ENCODE measurements at places on chromosomes 1 and 21. TPM values are rescaled to one million over a fixed set of nuclear protein-coding genes. Genes with fewer than 3 reads are reported as not detected.

RGS1 gene
- polyA plus RNA-seq = not detected

MATN1 gene
- polyA plus RNA-seq = 0.03 TPM

SLC6A17 gene
- polyA plus RNA-seq = not detected

TMEM222 gene
- polyA plus RNA-seq = 29.6 TPM

- no peak for DNase-seq
Measured at GRCh38 chr1:1241588-1242219, 4.8 kb downstream of the C1QTNF12 start.

- DNase-seq = no peak
Measured at GRCh38 chr1:115224636-115225035, 113.4 kb downstream of the NGF start.

DNA sequence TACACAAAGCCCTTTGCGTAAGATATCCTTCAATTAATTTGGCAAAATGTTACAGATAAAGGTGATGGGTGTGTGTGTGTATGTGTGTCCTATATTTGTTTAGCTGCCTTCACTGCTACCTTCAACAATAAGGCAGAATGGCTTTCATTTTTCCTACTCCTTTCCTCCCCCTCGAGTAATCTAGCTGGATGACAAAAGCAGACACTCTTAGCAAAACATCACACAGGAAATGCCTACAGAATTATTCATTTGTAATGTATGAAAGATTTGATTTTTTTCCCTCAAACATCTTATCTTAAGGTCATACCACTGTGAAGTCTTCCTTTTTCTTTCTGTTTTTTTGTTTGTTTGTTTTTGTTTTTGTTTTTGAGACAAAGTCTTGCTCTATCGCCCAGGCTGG, 10.6 kb downstream of the PTPN22 start:
- no peak for DNase-seq

GRCh38 chr1:107689159-107689558, 275.8 kb downstream of the VAV3 start:
- DNase-seq = no peak

- DNase-seq = peak; percentile 74
Measured at GRCh38 chr1:154408174-154408777, 3.1 kb downstream of the IL6R start.

GRCh38 chr21:24045775-24046215, 1561.5 kb downstream of the MRPL39 start:
- no peak for DNase-seq

DNA sequence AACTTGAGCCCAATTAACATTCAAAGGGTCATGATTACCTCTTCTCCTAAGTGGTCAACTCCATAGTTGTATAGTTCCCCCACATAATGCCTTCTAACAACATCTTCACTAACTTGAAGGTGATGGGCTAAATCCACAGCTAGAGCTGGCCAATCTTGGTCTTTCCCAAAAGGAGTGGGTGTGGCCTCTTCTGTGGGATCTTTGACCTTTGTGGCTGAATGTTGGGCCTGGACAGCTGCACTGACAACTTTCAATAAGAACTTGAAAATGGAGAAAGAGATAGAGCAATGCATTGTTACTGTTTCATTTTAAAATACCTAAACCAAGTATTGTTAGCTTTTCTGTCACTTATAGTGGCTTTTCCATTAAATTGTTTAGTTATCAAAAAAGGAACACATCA, 59.2 kb downstream of the IARS2 start:
- DNase-seq = no peak

- DNase-seq = no peak
Measured at GRCh38 chr1:203215573-203215972, 13.9 kb downstream of the CHIT1 start.

DNA sequence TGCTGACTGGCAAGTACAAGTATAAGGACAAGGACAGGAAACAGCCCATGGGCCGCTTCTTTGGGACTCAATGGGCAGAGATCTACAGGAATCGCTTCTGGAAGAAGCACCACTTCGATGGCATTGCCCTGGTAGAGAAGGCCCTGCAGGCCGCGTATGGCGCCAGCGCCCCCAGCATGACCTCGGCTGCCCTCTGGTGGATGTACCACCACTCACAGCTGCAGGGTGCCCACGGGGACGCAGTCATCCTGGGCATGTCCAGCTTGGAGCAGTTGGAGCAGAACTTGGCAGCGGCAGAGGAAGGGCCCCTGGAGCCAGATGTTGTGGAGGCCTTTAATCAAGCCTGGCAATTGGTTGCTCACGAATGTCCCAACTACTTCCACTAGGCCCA, 32.0 kb downstream of the SLC16A1 start:
- DNase-seq = no peak

DNA sequence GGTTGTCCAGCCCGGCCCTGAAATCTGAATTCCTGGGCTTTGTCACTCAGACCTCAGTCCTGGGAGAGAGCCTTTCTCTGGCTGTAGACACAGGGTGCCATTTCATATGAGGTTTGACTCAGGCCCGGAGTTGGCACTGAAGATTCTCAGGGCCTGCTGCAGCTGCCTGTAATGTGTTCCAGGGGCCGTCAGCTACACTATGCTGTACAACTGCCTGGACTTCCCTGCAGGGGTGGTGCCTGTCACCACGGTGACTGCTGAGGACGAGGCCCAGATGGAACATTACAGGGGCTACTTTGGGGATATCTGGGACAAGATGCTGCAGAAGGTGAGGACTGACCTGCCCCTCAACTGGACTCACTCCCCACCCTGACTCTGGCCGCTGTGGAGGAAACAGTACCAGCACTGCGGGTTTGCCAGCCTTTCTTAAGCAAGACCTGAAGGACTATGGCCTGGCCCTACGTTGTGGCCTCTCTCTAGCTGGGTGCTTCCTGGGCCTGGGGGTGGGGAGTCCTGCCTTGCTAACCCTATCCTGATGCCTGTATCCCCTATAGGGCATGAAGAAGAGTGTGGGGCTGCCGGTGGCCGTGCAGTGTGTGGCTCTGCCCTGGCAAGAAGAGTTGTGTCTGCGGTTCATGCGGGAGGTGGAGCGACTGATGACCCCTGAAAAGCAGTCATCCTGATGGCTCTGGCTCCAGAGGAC, 18.9 kb downstream of the FAAH start:
- DNase-seq = no peak

DNA sequence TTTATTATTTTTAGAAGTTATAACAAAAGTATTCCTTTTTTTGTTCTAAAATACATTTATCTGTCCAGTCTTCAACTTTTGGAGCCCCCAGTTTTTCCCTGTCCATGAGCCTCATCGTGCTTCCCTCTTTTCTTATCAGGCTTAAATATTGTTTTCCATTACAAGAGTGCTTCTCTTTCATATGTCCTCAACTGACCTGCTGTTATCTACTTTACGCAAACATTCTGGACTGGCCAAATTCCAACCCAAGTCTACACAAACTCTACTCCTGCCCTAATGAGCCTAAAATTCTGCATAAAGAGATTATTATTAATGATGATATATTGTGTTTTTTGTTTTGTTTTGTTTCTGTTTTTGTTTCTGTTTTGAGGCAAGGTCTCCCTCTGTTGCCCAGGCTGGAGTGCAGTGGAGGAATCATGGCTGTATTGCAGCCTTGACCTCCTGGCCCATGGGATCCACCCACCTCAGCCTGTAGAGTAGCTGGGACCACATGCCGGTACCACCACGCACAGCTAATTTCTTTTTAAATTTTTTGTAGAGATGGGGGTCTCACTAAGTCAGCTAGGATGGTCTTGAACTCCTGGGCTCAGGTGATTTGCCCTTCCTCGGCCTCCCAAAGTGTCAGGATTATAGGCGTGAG, 318.8 kb upstream of the NEGR1 start:
- peak; percentile 3 for DNase-seq

DNA sequence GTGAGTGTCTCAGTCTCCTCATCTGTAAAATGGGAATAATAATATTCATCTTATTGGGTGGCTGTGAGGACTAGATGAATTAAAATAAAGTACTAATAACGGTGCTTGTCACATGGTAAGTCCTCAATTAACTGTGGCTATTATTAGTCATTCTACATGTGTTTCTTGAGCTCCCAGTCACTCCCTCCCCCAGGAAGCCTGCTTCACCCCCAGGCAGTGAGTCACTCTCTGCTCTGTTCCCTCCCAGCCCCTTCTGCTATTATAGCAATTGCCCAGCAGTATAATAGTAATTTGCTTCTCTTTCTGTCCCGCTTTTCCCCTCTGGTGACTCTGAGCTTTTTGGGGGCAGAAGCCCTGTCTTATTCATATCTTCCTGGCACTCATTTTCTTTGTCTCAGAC, 102.0 kb downstream of the BEND5 start:
- DNase-seq = no peak

DNA sequence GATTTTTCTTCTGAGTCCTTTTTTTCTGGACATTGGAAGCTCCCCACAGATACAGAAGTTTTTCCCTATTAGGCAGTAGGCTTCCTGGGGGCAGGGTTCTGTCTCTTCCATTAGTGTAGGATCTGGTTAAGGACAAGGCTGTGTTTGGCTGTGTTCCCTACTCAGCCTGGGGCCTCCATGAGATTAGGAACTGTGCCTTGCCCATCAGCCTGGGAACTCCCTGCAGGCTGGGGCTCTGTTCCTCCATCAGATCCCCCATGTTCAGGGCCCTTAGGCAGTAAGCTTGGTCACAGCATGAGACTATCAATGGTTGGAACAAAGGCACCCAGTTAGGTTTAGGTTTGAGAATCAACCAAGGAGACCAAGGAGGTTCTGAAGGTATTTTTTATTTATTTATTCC, 22.7 kb downstream of the NAV1 start:
- DNase-seq = no peak

- no peak for DNase-seq
Measured at GRCh38 chr1:52054496-52055065, 410 bp downstream of the TXNDC12 start.

DNA sequence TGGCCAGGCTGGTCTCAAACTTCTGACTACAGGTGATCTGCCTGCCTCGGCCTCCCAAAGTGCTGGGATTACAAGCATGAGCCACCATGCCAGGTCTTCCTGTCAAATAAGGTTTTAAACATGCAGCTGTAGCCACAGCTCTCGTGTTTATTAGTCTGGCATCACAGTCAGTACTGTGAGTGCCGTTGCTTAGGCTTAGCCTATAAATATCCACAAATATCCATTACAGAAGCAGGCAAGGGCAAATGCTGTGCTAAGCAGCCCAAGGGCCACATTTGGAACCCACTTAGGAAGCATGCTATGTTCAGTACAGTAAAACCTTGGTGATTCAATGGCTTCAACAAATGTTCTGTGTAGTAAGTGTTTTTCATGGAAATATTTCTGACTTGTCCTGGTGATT, 75.9 kb downstream of the KIF1B start:
- DNase-seq = no peak

GRCh38 chr1:183991348-183991747, 46.2 kb downstream of the COLGALT2 start:
- DNase-seq = no peak

DNA sequence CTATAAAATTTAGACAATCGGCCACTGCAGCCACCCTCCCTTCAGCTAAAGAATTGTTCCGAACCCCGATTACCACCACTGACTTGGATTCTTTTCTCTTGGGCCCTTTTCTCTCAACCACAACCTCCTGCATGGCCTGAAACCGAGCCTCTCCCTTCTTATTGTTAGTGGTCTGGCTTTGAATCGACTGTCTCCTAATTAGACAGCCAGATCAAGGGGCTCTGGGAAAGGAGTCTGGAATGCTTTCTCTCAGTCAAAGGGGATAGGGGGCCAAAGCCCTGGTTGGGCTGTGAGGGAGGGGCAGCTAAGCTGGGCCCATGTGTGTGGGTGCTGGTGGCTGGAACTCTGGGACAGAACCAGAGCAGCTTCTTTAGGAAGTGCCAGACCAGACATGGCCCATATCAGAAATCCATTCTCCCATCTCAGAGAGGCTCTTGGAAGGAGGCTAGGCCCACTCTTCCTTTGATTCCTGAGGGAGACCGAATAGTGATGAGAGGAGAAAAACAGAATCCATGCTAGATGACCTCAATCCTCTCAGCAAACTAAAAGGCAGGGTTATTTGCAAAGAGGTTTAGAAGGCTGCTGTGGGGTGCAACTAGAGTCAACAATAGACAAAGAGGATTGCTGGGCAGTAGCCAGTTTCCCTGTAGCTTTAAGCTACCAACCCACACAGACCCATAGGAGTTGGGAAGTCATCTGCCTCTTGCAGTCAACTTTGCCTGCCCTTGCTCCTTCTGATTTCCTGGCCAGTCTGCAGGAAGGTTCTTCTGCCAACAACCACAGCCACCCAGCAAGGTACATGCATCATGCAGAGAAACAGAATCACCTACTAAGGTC, 117.6 kb downstream of the AK5 start:
- no peak for DNase-seq
